ENCODE measurements at places on chromosomes 16 and 17.
A peak's percentile ranks its signal among the peaks of the same experiment; 100 is the strongest.

- peak; percentile 81 for DNase-seq
Observed at GRCh38 chr16:58511933-58512815, 3.1 kb upstream of the SETD6 start.

GRCh38 chr16:87098976-87099720 lies 218.0 kb downstream of the C16orf95 start:
- DNase-seq = no peak

DNA sequence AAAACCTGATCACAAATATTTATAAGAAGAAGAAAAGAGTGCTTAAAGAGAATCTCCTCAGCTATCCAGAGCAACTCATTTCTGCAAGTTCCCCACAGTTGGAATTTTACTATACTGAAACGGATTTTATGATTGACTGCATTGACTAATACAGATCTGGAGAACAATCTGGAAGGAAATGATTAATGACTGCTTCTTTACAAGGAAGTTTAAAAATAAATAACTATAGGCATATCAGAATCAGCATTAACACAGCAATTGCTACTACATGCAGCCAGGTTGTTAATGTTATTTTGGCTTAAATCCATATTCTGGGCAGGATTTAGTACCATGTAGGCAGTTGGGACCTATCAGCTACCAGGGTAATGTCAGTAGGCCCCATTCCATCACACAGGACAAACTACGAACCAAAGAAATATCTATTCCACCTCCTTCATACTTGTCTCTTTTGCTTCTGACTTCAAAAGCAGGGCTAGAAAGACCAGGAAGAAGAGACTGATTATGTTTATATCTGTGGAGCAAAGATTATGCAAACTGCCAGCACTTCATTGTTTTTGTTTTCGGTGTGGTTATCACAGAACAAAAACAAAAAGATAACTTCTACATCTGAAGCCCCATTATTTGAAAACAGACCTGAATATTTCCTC lies 3.9 kb downstream of the SKAP1 start:
- DNase-seq = no peak

GRCh38 chr17:8904686-8905085 lies 37.2 kb upstream of the PIK3R6 start:
- no peak for DNase-seq
